DMS 273 treated with DMSO at 0.1 percent for 48 hours (cell line): ENCODE measurements at places on chromosomes 1 and 21.
A peak's percentile ranks its signal among the peaks of the same experiment; 100 is the strongest.

DNA sequence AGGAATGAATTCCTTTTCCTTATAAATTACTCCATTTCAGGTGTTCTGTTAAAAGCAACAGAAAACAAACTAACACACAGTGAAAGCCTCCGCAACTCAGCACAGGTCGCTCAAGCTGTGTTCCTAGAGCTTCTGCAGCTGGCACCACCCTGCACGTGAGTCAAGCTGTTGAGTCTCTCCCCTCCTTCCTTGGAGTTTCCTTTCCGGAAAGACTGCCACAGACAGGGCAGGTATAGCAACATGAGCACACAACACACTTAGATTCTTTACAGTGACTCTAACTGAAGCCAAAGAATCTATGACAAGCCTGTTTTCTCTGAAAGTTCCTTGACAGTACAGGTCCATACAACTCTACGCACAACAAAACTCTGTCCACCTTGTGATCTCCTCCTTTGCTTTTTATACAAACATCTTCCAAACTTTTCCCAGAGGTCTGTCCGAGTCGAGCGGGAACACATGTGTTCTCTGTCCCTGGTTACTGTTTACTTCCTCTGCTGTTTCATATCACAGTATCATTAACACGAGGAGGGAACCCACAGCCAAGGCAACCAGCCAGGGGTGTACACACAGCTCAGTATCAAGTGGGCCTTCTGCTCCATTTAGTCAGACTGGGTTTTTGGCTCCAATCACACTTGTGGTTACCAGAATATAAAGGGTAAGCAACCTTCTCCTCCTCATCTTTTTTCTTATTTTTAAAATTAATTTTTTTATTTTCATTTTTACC is 38.7 kb upstream of the DESI2 start:
- no peak for DNase-seq

DNA sequence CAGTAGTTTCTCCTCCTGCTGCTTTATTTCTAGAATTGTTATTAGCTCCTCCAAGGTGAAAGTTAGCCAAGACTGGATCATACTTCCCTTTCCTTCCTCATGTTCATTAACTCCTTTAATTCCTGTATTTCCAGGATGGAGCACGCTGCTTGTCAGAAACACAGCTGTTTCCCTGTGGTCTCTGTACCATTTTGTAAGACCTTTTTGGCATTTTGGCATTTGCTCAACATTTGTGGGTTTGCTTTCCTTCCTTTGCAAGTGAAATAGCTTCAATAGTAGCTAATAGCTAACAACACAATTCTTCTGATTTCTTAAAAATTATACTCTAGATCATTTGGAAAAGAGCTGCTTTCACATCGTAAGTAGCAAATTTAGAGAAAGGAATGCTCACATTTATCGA is 44.3 kb upstream of the HPDL start:
- DNase-seq = no peak

DNA sequence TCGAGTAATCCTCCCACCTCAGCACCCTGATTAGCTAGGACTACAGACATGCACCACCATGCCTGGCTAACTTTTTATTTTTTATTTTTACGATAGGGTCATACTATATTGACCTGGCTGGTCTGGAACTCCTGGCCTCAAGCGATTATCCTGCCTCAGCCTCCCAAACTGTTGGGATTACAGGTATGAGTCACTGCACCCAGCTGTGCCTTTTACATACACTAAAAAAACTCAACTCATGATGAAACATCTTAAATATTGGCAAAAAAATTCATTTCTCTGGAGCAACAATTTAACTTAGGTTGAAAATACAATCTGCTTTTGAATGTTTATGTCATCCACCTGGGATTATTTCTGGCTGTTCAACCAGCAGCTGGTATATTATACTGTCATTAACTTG is 598.3 kb upstream of the ZP4 start:
- DNase-seq = no peak

DNA sequence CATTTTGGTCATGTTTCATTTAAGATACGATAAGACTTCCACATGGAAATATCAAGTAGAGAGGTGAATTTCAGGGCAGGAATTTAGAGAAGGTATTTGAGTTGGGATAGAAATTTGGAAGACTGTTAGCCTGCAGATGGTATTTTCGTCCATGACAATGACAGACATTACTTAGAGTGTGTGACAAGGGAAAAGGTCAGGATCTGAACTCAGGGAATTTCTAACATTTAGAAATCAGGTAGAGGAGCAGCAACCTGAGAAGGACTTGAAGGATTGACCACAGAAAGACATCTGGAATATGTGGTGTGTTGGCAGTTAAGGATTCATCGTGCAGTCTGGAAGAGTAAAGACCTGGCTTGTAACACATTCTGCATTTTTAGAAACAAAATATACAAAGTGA is 57.9 kb downstream of the RABGAP1L start:
- DNase-seq = no peak

GRCh38 chr1:221419513-221420095 is 322.3 kb downstream of the DUSP10 start:
- no peak for DNase-seq

- DNase-seq = no peak
Observed at GRCh38 chr1:68916221-68916902, 419.5 kb upstream of the DEPDC1 start.

- DNase-seq = no peak
Observed at GRCh38 chr1:85628791-85629531, 48.4 kb downstream of the CCN1 start.

- DNase-seq = no peak
Observed at GRCh38 chr1:113787663-113788062, 24.6 kb downstream of the RSBN1 start.

DNA sequence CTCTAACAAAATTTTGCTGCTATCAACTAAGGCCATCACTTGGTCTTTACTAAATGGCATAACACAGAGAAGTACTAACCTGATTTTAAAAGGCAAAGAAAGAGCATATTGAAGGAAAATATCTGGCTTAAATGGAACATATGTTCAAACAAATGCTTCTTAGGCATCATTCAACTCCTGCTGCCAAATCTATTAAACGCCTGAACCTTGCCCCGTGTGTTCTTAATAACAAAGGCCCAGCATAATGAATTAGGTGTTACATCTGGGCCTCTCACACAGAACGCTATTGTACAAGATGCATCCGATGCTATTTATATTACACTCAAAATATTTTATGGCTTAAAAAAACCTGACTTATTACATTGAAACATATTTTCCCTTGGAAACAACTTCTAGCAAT is 48.4 kb downstream of the B3GALNT2 start:
- peak; percentile 72 for DNase-seq

GRCh38 chr1:17998889-17999288 is 108.7 kb upstream of the IGSF21 start:
- DNase-seq = no peak

DNA sequence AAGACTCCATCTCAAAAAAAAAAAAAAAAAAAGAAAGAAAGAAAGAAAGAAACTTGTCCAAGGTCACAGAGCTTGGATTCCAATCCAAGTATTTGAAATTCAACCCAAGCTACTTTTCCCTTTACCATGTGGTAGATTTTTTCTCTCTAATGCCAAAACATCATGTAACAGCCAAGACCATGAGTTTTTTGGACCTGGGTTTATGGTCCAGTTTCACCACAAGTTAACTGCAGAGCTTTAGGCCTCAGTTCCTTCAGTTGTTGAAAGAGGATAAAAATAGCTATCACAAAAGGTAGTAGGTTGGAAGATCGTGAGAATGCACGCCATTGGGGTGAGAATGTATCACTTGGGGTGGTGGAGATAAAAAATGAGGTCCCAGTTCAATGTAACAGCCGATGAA is 33.4 kb downstream of the ATP2B4 start:
- no peak for DNase-seq

- DNase-seq = no peak
Observed at GRCh38 chr1:201348211-201348566, 29.3 kb downstream of the TNNT2 start.

DNA sequence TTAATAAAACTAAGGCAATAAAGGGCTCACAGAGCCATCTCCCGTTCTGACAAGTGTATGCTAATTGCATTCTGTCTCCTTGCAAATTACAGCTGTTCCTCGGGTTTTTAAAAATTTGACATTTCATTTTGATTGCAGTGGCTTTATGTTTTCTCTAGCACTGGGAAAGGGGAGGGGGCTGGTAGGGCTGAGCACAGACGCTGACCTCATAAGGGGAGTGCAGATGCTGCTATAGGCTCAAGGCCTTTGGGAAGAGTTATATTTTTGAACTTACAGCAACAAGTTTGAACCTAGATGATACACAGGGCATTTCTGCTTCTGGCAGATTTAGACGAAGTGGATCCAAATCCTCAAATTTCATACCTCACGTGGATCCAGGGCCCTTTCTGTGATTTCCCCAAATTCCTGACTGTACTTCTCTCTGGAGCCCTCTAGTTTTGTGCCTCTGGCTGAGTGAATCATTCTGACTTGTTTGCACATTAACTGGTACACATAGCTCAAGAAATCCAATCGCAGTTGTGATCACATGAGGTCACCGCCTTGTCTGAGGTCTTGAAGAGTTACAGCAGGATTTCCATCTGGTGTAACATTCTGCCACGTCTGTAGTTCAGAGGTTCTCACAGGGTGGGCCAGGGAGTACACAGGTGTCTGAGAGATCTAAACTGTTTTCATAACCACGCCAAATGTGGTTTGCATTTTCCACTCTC is 230.3 kb downstream of the C1orf94 start:
- peak; percentile 81 for DNase-seq

GRCh38 chr1:6065093-6065858 is 19.6 kb downstream of the KCNAB2 start:
- no peak for DNase-seq

GRCh38 chr1:201069636-201070035 is 42.6 kb downstream of the CACNA1S start:
- DNase-seq = no peak

- no peak for DNase-seq
Observed at GRCh38 chr1:51760872-51761271, 117.7 kb downstream of the NRDC start.

DNA sequence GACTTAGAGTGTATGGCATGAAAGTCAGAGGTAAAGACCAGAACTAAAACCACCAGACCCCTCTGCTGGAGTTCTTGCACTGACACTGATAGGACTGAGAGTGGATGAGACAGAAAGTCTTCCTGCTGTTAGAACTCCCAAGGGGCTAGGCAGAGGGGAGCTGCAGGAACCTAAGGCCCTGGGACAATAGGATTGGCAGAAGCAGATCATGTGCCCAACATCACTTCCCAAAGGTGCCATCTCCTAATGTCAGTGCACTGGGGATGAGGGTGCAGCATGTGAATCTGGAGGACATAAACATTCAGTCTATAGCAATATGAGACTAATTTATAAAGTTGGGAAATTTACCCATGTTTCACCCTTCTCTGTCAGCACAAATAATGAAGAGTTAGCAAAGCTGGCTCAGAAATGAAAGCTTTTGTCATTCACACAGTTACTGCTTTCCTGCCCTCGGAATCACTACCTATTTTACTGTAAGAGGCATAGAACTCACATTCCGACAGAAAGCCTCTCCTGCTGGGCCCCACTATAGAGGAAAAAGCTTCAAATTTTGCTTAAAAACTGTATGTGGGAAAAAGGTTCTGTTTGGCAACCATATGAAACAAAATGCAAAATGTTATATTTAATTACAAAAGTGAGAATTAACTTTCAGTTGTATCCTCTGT is 49.9 kb upstream of the SSX2IP start:
- DNase-seq = no peak

DNA sequence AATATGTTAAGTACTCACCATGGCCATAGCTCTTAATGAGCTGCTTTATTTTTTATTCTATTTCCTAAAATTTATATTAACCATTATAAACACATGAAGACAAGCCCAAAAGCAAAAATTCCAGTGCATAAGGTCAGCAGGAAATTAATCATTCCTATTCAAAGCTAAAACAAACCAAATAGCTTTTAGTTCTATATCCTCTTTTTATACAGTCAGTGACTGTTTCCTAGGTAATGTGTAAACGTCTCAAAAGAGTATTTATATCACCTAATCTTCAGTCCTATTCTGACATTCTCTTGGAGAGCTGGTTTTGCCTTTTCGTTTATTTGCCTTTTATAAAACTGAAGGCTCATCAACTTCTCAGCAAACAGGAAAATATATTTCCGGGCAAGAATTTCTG is 4.2 kb downstream of the GOLPH3L start:
- DNase-seq = no peak

DNA sequence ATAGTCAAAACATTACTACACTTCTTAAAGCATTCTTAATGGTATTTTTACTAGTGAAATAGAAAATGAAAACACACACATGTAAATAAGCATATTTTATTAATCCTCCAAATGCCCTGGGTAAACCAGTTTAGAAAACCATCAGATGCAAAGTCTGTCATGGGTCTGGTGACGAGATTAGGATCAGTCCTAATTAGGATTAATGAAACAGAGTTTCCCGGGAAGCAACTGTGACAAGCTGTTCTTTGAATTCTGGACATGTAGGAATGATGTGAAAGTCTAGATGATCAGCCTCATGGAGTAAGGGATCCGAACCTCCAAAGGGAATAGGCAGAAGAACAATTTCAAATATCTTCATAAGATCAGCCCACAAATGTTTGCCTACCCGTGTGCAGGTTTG is 250.2 kb downstream of the KIF26B start:
- no peak for DNase-seq

DNA sequence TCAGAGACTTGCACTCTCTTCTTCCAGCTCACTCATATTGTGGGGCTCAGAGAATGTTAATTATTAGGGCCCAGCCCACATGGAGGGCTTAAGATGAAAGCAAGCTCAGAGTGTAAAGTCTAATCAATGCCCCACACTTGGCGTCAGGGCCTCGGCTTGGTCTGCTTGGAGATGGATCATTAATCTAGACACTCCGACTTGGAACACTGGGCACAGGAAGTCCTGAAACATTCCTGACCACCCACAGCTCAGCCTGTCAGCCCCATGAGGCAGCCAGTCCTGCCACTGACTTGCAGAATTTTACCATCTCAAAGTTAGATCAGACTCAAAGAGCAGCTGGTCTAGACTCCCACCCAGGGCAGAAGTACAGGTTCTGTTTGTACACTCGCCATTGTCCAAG is 69.8 kb upstream of the TRABD2B start:
- DNase-seq = no peak

GRCh38 chr1:61299463-61299862 is 217.1 kb downstream of the NFIA start:
- DNase-seq = no peak

GRCh38 chr1:19644681-19645410 is 735 bp downstream of the NBL1 start:
- DNase-seq = no peak

GRCh38 chr1:30400507-30400906 is 322.9 kb downstream of the MATN1 start:
- DNase-seq = no peak

GRCh38 chr21:32256873-32257620 is 21.8 kb downstream of the MIS18A start:
- DNase-seq = peak; percentile 77

GRCh38 chr1:27789540-27790041 is 16.6 kb downstream of the STX12 start:
- DNase-seq = no peak
